ENCODE measurements at places on chromosomes 13 and 19. TPM values are rescaled to one million over a fixed set of nuclear protein-coding genes. Genes with fewer than 3 reads are reported as not detected.
A peak's percentile ranks its signal among the peaks of the same experiment; 100 is the strongest.

DNA sequence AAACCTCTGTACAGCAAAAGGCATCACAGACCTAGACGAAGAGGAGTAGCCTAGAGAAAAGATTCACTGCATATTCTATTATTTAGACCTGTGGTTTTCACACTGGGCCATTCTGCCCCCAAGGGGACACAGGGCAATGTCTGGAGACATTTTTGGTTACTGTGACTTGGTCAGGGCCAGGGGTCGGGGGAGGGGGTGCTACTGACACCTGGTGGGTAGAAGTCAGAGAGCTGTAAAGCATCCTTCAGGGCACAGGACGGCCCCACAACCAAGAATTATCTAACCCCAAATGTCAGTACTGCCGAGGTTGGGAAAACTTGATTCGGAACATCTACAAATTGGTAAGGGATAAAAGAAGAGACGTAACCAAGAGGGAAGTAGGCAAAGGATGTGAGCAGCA, 11.3 kb downstream of the ELAVL1 start:
- DNase-seq: no peak

GRCh38 chr13:60572855-60573254, 175.8 kb downstream of the TDRD3 start:
- no peak for DNase-seq

GRCh38 chr13:47661076-47661475, 340.0 kb downstream of the SUCLA2 start:
- no peak for DNase-seq

- DNase-seq: no peak
These were observed 140.7 kb downstream of the KCTD12 start for GRCh38 chr13:76745261-76746200.

The LILRB2 gene
- 1.9 TPM for polyA plus RNA-seq

DNA sequence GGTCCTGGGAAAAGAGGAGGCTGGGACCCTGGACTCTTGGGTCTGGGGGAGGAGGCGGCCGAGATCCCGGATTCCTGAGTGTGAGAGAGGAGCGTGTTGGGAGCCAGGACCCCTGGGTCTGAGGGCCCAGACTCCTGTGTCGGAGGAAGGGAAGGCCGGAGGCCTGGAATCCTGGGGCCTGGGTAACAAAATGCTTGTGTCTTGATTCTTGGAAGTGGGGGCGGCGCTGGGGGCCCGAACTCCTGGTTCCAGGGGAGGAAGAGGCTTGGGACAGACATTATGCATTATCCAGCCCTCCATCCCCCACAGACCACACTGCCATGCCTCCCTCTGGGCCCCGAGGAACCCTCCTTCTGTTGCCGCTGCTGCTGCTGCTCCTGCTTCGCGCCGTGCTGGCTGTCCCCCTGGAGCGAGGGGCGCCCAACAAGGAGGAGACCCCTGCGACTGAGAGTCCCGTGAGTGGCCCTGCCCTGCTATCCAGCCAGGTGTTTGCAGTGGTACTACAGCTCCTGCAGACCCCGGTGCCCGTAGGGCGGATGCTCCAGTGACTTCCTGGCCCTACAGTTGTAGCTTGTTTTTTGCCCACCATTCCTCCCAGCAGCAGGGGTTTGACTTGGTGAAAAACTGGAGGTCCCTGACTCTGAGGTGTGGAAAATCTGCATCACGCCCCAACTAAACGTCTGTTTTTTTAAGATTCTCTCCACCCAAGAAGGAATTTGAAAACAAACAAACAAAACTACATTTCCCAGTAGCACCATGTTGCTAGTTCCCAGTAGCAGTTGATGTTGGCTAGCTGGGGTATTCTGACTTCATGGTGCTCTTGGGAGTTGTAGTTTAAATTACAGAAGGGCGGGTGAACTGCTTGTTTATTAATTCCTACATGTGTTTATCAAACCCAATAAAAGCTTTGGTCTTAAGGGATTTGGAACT, 630 bp downstream of the NUCB1 start:
- peak; percentile 16 for DNase-seq

The RUBCNL gene
- 2.9 TPM for polyA plus RNA-seq

The OR7A5 gene
- polyA plus RNA-seq: not detected

DNA sequence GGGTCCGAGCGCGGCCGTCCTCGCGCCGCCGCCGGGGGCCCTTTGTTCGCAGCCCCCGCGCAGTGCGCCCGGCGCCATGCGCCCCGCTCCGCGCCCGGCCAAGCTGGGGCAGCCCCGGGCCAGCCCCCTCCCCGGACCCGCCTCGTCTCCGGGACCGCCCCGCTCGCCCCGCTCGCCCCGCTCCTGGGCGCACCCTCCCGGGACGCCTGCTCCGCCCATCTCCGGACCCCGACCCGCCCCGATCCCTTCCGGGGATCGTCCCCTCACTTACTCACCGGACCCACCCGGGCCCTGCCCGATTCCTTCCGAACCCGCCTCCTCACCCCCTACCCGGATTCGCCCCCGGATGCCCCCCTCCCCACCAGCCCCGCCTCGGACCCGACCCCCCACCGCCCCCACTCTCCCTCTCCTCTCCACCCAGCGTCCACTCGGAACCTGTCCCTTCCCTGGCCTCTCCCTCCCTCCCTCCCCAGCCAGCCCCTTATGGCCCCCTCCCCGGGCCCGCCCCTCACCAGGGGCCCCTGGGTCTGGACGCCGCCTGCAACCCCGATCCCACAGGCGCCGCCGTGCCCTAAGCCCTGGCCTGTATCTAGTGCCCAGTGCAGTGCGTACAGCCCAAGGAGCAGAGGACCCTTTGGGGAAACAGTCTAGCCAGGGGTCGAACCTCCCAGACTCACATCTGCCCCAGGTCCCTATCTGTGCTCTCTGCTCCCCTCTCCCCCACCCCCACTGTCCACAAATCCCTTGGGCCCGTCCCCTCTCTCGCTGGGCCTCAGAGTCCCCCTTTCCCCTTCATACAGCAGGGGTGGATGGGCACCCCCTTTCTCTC, at the start of gene CPAMD8:
TSS of gene CPAMD8 (minus strand) at position 105 of the 829 bp plus-strand sequence. CDS start 168 bp downstream, outside the sequence.
- DNase-seq: no peak

The ATXN8OS gene
- 0.63 TPM for polyA plus RNA-seq

GRCh38 chr13:101486708-101487437, 34.4 kb downstream of the ITGBL1 start:
- DNase-seq: no peak

GRCh38 chr19:58033741-58034476, at the start of gene ZSCAN1:
ZSCAN1 (plus strand) TSS chr19:58034025; CDS start chr19:58037837, 3,812 bp downstream.
- DNase-seq: peak; percentile 50

- no peak for DNase-seq
These were observed 257.5 kb downstream of the PCDH9 start for GRCh38 chr13:66972659-66973058.

The LYPD5 gene
- polyA plus RNA-seq: 0.34 TPM

- no peak for DNase-seq
These were observed 950 bp downstream of the IGSF23 start for GRCh38 chr19:44614313-44614712.

The LCP1 gene
- polyA plus RNA-seq: 9.1 TPM

DNA sequence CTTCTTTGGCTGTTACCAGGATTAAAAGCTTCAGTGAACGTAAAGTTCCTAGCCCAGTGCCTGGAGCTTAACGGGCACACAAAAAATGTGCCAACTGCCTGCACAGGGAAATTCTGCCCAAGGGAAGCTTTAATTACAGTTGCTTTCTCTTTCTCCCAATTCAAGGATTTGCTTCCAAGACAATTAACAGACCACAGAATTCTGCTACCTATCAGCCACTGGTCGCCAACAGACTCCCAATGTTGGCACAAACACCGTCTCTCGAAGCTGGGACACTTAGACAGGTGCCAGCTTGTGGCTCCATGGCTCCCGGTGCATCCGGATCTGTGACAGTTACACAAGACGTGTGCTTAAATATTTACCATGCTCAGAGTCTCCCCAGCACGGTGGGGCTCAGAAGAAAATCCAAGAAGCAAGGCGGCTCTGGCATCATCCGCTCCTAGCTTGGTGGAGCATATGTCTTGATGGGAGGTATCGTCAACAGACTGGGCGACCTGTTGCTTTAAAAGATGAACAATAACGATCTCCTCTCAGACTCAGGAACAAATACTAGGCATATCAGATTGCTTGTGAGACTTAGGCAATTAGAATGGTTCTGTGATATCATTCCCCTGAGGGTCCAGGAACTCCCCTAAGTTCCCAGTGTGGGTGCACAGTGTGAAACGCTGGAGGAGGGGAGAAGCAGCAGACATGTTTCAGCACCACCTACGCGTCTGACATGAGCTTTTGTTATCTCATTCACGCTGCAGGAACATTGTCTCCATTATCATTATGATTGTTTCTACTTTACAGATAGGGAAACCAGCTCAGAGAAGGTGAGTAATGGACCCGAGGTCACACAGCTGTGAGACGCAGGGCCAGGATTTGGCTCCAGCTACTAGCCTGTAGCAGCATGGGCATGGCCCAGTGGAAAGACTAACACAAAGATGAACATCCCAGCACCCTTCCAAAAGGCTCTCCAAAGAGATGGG, 61.6 kb downstream of the ALOX5AP start:
- DNase-seq: no peak

- DNase-seq: no peak
These were observed 46.8 kb downstream of the PTPRS start for GRCh38 chr19:5293612-5294378.

The NUMBL gene
- 32.6 TPM for polyA plus RNA-seq

- DNase-seq: no peak
These were observed 3.8 kb downstream of the NPAS1 start for GRCh38 chr19:47023448-47023794.

The ONECUT3 gene
- 0.04 TPM for polyA plus RNA-seq

DNA sequence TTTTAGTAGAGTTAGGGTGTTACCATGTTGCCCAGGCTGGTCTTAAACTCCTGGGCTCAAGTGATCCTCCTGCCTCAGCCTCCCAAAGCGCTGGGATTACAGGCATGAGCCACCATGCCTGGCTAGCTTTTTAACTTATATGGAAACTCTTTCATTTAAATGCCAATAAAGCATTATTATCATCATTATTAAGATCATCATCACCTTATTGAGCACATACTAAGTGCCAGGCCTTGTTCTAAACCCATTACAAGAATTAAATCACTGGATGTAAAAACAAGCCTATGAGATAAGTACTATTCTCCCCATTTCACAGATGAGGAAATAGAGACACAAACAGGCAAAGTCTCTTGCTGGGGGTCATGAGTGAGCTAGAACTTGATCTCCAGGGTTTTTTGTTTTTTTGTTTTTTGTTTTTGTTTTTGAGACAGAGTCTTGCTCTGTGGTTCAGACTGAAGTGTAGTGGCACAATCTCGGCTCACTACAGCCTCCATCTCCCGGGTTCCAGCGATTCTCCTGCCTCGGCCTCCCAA, 1.3 kb downstream of the GMFG start:
- DNase-seq: no peak

DNA sequence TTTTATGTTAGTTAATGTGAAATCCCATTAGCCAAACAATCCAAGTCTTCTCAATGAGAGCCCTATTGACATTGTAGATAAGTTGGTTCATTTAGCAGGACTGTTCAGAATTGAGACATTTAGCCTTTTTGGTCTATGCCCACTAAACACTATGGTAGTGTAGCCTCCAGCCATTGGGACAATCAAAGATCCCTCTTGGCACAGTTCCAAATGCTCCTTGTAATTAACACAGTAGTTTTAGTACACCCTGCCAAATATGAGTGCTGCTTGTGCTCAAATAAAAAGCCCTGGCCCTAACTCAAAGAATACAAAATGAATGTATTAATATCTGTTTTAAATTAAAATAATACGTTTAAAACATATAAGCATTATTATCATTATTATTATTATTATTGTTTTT, 15.4 kb upstream of the FAM216B start:
- no peak for DNase-seq

The TRIM28 gene
- polyA plus RNA-seq: 322 TPM

DNA sequence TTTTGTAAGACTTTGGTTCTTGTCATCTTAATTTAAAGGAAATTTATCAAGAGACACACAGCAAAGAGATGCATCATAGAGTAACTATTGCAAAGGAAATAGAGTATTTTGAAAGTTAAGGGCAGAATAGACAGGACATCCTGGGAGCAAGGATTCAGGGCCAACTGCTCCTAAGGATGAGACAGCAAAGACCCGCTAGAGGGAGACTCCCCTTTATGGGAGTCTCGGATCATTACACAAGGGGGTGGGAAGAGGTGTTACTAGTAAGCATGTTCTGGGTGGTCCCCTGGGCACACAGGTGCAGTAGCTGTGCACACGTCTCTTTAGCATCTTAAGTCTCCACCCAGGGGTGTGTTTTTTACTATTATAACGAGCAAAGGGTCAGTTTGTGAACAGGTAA, 9.6 kb downstream of the ZSCAN5C start:
- no peak for DNase-seq

DNA sequence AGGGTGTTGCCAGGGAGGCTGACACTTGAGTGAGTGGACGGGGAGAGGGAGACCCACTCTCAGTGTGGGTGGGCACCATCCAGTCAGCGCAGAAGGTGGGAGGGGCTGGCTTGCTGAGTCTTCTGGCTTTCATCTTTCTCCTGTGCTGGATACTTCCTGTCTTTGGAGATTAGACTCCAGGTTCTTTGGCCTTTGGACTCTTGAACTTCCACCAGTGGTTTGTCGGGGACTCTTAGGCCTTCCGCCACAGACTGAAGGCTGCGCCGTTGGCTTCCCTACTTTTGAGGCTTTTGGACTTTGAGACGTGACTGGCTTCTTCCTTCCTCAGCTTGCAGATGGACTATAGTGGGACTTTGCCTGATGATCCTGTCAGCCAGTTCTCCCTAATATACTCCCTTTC, 4.3 kb upstream of the LENG8 start:
- DNase-seq: no peak

The CAMSAP3 gene
- polyA plus RNA-seq: 0.14 TPM

The HS6ST3 gene
- polyA plus RNA-seq: 0.18 TPM

GRCh38 chr13:110340812-110341444, 33.8 kb downstream of the COL4A2 start:
- DNase-seq: no peak

GRCh38 chr13:97408938-97409337, 25.0 kb upstream of the RAP2A start:
- DNase-seq: no peak

DNA sequence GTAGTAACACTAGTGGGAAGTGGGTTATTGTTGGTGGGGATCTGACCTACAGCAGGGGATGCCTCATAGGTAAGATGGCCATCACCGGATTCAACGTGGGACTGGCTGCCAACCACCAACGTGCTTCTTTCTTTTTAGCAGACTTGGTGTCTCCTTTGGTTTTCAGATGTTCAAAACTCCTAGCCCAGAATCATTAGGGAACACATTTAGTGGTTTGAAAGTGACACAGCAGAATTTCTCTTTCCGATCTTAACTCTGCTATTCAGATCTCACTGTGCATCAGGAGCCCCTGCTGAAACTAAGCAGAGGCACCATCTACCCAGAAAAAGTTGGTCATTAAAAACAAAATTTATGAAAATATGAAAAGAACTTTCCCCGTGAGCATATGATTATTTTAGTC, 36.7 kb upstream of the PCDH8 start:
- DNase-seq: no peak

DNA sequence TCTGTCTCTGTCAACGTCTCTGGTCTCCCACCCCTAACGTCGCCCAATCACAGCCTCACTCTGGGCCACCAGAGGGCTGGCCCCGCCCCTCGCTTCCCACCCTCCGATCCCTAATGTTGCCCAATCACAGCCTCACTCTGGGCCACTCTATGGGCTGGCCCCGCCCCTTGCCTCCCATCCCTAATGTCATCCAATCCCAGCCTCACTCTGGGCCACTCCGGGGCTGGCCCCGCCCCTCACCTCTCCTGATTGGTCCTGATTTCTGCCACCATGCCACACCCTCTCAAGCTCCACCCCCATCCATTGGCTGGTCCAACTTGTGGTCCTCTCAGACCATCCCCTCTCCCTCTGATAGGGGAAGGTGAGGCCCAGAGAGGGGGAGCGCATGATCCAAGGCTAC, 24.9 kb downstream of the CELF5 start:
- no peak for DNase-seq

The AMER2 gene
- polyA plus RNA-seq: 0.03 TPM
